ENCODE measurements at places on chromosomes 13 and 19.

GRCh38 chr13:43061496-43062280 is 38.3 kb downstream of the DNAJC15 start:
- DNase-seq, result no peak

- DNase-seq, result no peak
These were observed 67.6 kb downstream of the UFM1 start for GRCh38 chr13:38417241-38417640.

- DNase-seq, result no peak
These were observed 12.3 kb upstream of the RASA3 start for GRCh38 chr13:114144606-114145244.

DNA sequence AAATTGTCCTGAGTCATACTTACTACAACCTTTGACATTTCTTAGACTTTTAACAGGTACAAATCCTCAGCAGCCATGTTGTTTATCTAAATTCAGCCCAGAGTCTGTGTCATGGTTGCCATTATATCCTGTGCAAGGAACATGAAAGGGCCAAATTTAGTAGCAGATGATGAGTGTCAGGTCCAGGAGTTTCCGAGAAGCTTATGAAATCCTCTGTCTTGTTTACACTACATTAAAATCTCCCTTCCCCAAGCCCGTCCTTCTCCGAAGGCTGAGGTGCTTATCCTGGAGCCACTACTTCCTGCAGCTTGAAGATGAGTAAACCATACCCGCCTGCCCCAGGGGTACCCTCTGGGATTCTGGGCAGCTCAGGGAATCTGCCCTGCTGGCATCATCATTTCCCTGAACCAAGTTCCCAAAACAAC is 102.6 kb upstream of the SERP2 start:
- DNase-seq, result peak; percentile 51

GRCh38 chr13:113860665-113861432 is 3.0 kb downstream of the GAS6 start:
- peak; percentile 60 for DNase-seq

- no peak for DNase-seq
These were observed 1573.3 kb downstream of the PCDH9 start for GRCh38 chr13:65656740-65657329.

GRCh38 chr13:102277286-102277685 is 124.6 kb downstream of the FGF14 start:
- peak; percentile 52 for DNase-seq

DNA sequence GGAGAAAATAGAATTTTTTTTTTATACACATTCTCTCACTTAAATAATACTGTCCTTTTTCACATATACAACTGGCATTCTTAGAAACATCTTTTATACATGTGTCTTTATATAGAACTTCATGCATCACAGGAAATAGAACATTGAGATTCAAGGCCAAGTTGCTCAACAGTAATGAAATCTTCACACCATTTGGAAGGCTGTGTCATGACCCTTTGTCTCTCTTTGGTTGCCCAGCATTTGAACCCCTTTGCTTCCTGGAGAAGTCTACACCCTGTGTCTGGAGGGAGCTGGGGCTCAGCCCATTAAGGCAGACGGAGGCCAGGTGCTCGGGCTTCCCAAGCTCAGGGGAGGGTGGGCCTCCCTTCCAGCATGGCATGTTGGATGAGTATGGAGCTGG is 41.1 kb downstream of the B3GLCT start:
- no peak for DNase-seq

DNA sequence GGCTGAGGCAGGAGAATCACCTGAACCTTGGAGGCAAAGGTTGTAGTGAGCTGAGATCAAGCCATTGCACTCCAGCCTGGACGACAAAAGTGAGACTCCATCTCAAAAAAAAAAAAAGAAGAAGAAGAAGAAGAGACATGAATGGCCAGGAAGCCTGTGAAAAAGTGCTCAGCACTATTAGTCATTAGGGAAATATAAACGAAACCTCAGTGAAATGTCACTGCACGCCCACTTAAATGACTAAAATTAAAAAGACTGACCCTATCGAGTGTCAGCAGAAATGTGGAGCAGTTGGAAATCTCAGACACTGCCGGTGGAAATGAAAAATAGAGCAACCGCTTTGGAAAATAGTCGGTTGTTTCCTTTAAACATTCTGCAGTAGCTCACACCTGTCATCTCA is 5.5 kb upstream of the TYROBP start:
- DNase-seq, result no peak

DNA sequence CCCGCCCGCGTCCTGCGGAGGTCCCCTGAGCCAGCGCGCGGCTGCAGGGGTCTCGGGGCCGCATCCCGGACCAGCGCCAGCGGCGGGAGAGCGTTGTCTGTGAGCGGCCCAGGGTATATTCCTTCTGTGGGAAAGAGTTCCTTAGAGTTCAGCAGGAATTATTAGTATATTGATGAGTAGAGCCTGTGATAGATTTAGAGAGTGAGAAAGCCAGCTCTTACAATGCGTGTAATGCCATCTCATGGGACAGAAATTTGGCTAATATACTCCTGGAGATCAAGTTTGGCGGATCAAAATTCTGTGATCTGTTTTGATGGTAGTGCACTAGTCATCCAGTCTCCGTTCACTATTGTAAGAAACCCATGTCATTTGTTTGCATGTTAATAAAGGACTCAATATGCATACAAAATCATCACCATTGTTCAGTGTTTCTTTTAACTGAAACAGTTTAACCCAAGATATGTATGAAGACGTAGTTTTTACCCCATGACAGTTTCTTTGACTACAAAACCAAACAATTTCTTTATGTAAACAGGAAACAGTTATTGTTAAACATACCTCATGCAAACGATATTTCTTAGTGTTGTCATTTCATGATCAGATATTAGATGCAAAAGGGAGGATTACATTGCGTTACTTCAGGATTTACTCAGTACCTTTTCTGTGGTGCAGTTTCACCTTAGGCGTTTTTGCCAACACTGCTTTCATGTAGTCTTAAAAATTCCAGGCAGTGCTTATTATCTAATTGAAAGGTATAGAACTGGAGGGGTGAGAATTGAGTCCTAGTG is 9.9 kb downstream of the TNFRSF19 start:
- no peak for DNase-seq

- no peak for DNase-seq
These were observed 77.7 kb downstream of the MIPEP start for GRCh38 chr13:23811366-23812062.

DNA sequence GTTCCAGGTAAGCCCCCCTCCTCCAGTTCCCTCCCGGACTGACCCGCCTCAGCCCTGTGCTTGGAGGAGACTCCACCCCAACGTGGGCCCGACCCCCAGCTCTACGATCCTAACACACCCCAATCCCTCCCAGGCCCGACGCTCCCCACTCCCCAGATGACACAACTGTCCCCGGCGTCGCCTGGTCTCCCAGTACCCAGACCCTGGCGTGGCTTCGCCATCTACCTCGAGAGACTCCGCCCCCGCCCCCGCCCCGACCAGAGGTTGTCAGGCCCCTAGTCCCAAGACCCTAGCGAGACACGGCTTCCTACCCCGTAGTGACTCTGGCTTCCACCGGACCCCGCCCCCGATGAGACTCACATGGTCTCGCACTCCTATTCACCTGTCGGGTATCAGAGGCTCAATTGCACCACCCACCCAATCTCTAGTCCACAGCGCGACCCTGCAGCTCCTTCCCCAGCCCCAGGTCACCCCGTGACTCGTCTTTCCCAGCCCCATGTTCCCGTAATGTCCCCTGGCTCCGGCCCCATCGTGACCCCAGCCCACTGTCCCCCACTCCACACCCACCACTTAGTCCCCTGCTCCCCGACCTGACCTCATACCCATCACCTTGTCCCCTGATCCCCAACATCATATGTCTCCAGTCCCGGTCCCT is 2.9 kb downstream of the CD37 start:
- DNase-seq, result no peak

DNA sequence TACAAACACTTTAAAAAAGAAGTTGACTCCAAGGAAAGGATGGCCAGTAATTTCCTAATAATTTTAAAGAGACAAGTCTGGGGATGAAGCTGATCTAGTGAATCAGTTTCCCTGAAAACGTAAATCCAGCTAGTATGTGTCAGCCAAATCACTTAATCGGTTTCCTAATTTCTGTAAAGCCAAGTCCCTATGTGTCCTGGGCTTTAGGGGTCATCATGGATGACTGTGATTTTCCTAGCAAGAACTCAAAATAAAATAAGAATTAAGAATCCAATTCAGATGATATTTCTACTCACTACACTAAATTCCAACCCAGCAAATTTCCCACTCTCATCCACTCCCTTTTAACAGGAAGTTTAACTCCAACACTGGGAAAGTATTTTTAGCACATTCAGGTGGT is 35.9 kb downstream of the ELF1 start:
- no peak for DNase-seq

DNA sequence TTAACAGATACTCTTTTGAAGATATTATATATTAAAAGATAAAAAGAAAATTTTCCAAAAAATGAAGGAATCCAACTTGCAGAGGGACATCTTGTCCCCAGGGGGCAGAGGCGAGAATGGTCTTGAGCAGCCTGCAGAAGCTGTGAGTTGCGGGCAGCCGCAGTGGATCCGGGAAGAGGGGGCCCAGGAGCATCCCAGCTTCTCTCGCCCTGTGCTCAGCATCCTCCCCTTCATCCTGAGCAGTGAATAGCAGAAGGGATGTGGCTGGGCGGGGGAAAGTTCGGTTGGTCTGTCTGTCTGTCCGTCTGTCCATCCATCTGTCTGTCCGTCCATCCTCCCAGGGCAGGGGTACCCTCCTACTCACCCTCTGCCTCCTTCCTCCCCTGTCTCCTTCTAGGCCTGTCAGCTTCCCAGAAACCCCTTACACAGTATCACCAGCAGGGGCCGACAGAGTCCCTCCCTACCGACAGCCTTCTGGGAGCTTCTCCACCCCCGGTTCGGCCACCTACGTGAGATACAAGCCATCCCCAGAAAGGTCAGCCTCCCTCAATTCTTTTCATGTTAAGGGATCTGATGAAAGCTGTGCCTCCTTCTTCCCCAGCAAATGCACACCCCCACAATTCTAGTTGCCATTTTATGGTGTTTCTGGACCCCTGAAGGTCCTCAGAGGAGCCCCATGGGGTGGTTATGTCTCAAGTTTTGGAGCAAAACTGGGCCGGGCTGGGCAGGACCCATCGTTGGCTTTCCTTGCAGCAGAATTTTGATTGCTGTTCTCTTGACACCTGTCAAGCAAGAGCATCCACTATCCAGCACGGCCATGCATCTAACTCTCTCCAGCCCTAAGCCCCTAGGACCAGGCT is 81.6 kb downstream of the DPF1 start:
- peak; percentile 60 for DNase-seq

- no peak for DNase-seq
These were observed 716.2 kb upstream of the ARGLU1 start for GRCh38 chr13:107284173-107284572.

All from uterus (tissue), 4 donors.